RPMI7951 (cell line): ENCODE measurements at places on chromosomes 3 and 15. TPM values are rescaled to one million over a fixed set of nuclear protein-coding genes. Genes with fewer than 3 reads are reported as not detected.
A peak's percentile ranks its signal among the peaks of the same experiment; 100 is the strongest.

- no peak for DNase-seq
Measured at GRCh38 chr15:34332553-34333120, 4.9 kb downstream of the SLC12A6 start.

- DNase-seq = no peak
Measured at GRCh38 chr15:96737408-96737807, 406.9 kb downstream of the NR2F2 start.

DNA sequence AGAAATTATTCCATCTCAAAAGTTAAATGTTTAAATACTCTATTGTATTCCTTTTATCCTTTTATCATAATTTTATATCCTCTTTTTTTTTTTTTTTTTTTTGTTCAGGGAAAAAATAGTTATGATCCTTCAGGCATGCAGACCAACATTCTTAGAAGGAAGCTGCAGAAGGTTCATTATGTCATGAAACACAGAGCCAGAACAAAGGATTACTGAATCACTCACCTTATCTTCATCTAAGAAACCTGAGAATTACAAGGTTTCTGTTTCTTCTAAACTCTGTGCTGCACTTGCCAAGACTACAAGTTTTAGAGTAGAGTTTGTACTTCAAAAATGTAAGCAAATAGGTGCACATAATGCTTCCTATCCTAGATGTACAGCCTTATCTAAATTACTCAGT, 3.3 kb downstream of the PLCH1 start:
- no peak for DNase-seq

DNA sequence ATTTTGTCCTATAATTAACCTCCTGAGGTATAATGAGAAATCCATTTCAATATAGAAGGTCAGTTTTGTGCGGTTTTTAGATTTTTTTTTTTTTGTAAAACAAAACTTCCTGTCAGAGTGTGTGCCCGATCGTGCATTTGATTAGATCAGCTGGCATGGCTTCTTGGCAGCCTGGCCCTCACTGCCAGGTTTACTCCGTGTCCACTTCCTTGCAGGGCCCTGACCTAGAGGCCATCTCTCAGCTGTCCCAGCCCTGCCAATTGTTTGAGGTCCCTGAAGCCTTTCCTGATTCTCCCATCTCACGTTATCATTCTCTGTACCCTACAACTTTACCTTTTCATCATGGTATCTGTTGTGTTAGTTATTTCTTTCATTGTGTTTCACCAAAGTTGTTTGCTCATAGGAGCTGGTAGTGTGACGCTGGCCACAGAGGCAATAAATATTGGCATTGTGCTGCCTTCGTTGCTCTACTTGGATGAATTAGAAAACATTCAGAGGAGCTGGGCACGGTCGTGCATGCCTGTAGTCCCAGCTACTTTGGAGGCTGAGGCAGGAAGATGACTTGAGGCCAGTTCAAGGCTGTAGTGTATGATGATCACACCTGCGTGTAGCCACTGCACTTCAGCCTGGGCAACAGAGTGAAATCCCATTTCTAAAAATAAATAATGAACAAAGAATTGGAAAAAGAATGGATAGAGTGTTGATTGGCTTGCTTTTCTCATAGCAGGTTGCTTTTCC, 202.0 kb downstream of the GHSR start:
- peak; percentile 28 for DNase-seq

DNA sequence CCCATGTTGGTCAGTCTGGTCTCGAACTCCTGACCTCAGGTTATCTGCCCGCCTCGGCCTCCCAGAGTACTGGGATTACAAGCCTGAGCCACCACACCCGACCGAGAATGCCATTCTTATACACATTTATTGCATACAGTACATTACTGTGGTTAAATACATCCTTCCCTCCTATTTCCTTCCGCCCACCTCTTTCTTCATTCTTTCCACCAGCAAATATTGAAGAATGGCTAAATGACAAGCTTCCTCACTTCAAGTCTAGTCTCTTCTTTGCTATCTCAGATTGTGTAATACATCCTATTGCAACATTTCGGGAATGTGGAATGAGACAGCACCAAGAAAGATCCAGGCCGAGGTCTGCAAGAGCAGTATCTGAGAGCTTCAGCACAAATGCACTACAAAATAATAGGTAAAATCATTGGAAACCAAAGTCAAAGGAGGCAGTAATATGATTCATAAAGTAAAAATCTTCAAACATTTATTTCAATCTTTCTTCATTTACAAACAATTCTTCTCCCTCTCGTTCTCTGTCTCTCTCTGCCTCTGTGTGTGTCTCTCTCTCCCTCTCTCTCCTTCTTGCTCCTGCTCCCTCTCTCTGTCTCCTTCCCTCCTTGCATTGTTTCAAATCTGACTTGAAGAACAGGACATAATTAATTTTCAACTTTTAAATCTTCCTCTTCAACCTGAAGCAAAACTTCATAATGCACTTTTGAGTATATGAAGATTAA, 94.7 kb upstream of the TGFBR2 start:
- DNase-seq = peak; percentile 94

DNA sequence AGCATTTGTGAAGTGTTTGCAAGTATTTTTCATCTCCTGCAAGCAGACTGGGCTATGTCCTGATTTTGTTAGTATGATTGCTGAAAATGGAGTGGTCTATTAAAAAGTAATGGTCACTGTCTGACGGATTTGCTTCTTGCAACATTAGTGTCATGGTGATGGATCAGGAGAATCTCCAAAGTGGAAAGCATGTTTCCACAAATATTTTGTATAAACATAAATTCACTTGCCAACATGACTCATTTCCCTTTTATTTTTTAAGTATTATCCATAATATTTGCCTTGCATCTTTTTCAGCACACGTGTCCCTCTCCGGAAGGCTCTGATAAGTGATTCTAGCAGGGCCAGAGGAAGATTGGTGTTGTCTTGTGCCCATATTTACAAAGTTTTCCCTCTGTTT, 27.4 kb upstream of the CACNA2D3 start:
- no peak for DNase-seq

- DNase-seq = no peak
Measured at GRCh38 chr3:45180899-45181298, 34.7 kb upstream of the CDCP1 start.

GRCh38 chr3:157427901-157428300, 8.7 kb upstream of the PTX3 start:
- no peak for DNase-seq

DNA sequence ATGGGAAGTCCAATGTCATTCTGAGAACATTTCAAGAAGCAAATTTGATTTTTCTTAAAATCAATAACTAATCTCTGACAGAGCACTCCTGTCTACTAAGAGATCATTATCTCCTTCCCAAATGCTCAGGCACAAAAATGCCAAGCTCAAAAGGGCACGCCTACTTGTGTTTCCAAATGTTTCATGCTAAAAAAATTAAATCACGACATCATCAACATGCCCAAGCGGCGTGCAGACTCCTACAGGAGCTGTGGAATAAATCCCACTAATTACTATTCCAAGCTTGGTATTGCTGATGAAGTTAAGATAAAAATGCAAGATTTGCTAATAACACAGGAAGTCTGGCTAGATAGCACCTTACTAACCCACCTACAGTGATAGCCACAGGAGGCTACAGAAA, 140.8 kb downstream of the OSBPL10 start:
- DNase-seq = no peak

COL6A5 gene
- total RNA-seq = not detected in 2 replicates
